ENCODE measurements at places on chromosomes 4 and X.

DNA sequence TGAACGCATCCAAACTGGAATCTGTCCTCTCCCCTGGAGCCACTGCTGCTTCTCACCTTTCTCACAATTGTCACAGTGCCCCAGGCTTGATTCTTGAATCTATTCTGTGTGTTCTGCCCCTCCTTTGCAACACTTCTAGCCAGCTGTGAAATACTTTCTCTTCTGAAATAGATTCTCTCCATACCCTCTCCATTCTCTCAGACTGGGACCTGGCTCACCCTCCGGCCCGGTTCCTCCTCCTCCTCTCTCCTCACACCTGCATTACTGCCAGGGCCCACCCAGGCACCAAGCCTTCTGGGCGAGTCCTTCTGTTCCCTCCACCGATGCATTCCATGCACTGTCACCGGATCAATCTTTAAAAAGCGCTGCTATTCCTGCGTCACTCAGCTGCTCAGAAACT lies 336.1 kb downstream of the UNC5C start:
- no peak for DNase-seq

DNA sequence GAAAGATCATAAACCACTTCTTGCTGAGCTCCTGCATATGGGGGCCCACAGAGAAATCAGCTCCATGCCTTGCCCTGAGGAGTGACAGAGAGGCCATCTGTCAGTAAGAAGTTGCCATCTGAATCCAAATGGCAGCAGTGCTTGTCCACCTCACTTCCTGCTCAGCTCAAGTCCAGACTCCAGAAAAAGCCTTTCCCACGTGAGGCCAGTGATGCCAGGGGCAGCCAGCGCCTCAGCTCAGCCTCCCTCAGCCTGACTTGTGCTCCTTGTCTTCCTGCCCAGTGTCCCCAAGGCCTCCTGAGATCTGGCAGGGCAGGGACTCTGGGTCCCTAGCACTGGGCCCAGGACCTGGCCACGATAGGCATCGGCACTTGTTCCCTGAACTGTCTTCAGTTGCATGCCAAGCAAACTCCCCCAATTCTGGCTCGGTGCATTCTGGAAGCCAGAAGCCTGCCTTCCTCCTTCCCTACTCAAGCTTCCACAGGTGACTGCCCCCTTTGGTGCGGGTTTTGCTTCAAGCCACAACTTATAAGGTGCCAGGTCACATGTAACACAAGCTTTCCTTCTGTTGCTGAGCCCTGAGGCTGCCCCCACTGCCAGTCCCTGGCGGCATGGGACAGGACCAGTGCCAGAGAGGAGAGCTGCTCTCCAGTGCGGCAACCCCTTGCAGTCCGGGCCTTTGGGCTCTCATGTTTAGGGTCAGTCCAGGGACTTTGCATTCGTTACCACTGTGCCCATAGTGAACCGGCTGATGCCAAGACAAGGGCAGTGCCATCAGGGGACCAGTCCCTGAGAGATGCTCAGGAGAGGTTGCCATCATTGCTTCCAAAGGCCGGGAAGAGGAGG lies 2.2 kb downstream of the ZNF185 start:
- no peak for DNase-seq

DNA sequence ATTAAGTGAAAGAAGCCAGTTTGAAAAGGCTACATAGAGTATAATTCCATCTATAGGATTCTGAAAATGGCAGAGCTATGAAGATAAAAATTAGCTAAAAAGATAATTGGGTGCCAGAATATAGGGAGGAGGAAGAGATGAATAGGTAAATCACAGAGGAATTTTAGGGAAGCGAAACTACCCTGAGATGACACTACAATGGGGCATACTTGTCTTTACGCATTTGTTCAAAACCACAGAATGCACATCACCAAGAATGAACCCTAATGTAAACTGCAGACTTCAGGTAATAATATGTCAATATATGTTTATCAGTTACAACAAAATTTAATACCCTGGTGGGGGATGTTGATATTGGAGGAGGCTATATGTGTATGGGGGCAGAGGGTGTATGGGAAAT lies 1342.9 kb downstream of the ADGRL3 start:
- no peak for DNase-seq

DNA sequence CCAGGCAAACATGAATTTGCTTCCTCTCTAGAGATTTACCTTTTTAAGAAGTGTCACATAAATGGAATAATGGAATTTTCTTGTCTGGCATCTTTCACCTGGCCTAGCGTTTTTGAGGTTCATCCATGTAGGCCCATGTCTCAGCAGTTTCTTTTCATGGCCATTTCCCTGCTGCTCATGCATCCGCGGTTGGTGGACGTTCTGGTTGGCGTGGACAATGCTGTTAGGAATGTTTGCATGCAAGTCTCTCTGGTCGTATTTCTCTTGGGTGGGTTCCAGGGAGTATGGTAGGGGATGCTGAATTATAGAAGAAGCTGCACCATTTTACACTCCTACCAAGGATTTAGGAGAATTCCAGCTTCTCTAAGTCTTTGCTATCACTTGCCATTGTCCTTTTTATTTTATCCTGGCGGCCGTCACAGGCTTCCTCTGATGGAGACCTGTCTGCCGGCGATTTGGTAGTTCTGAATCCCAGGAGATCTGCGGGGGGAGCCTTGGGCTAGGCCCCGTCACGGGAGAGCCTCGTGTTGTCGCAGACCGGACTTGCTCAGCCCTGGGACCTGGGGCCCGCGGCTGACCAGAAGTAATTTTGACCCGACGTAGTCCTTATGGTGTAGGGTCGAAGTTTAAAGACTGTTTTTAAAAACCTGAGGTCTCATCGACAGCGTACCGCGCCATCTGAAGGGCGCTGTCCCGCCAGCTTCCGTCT lies 56.9 kb upstream of the TADA2B start:
- peak; percentile 37 for DNase-seq

DNA sequence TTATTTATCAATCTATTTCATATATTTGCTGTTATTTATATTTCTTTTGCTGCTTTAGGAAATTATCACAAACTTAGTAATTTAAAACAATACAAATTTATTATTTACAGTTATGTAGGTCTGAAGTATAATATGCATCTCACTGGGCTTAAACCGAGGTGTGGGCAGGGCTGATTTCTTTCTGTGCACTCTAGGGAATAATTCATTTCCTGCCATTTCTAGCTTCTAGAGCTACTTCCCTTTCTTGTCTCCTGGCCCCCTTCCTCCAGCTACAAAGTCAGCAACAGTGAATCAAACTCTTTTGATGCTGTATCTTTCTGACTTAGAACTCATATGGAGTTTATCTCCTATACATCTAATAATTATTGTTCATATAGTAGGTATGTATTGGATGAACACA lies 303.5 kb upstream of the ARSJ start:
- DNase-seq = no peak

DNA sequence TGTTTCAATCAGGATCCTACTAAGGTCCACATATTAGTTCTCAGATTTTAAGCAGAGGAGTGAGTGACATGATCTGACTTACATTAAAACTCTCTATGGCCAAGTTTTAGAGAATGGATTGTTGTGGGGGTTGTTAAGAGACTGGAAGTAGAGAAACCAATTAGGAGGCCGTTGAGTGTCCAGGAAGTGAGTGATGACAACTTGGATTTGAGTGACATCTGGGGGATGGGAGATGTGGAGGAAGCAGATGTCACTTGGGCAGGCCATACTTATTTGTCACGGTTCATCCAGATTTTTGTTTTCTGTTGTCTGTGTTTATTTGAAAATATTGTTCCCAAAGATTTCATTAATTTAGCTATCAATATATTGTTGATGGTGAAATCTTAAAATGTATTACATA lies 28.3 kb downstream of the ADD1 start:
- DNase-seq = peak; percentile 12

DNA sequence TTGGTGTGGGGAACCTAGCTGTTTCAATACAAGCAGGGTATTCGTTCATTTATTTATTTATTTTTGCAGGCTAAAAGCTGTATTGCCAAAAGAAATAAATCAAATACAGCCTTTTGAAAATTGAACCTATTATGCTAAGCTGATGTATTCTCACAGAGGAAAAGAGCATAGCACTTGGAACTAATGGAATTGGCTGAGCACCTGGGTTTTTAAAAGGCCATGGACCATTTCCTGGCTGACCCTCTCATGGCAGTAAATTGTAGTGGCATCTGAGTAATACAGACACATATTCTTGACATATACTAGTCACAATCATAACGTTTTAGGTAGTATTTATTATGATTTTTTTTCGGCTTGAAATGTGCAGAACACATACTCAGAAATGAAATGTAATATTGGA lies 71.8 kb upstream of the ALG13 start:
- no peak for DNase-seq

GRCh38 chr4:52864793-52865192 lies 2.7 kb downstream of the RASL11B start:
- DNase-seq = no peak
